ENCODE measurements at places on chromosomes 1 and 21. TPM values are rescaled to one million over a fixed set of nuclear protein-coding genes. Genes with fewer than 3 reads are reported as not detected.

Gene INAVA
- total RNA-seq: 27.1 TPM

Gene LINGO4
- 0.59 TPM for total RNA-seq

Gene KIFAP3
- 17.1 TPM for total RNA-seq

Gene NBPF4
- 1.8 TPM for total RNA-seq

Gene DNAH14
- 16.5 TPM for total RNA-seq

Gene TMEM269
- total RNA-seq: 0.14 TPM

Data from prostate gland (tissue), 2 donors.